ENCODE measurements at places on chromosomes 2 and 18.

DNA sequence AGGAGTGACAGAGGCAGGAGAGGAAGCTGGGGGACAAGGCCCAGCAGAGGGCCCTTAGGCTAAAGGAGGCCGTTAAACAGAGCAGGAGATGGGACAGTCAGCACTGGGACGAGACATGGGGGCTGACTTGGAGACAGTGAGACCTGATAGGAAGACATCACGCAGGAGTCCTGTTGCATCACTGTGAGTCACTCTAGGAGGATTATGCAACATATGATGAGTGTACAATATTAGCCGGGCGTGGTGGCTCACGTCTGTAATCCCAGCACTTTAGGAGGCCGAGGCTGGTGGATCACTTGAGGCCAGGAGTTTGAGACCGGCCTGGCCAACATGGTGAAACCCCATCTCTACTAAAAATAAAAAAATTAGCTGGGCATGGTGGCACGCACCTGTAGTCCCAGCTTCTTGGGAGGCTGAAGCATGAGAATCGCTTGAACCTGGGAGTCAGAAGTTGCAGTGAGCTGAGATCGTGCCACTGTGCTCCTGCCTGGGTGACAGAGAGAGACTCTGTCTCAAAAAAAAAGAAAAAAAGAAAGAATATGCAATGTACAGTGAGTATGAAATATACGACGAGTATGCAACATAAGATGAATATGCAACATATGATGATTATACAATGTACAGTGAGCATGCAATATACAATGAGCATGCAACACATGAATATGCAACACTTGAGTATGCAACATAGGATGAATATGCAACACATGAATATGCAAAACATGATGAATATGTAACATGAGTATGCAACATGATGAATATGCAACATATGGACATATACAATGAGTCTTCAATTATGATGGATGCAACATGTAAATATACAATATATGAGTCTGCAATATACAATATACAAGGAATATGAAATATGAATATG lies 83.3 kb upstream of the ID2 start:
- peak; percentile 75 for DNase-seq

DNA sequence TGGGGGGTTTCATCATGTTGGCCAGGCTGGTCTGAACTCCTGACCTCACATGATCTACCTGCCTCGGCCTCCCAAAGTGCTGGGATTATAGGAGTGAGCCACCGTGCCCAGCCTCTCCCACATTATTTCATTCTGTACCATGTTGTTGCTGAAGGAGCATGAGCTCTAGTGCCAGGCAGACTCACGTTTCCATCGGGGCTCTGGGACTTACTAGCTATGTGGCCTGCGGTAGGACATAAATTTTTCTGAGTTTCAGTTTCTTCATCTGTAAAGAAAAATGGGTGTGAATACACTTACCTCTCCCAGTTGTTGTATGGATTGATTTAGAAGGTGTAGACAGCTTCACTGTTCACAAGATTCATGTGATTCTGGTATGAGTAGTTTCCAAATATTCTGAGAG lies 30.8 kb upstream of the CCL20 start:
- DNase-seq: no peak

DNA sequence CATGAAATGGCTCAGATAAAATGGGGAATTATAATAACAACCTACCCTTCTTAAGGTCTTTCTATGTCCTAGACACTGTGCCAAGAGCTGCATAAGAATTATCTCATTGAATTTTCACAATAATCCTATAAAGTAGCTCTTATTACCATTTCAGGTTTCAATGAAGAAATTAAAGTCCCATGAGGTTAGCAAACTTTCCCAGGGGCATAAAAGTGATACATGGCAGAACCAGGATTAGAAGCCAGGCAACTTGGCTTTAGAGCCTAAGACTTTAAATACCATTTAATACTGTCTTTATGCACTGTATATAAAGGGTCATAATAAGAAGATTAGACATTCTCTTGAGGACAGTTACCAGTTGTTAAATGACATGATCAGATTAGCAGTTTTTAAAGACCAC lies 130.1 kb downstream of the GCA start:
- DNase-seq: no peak

DNA sequence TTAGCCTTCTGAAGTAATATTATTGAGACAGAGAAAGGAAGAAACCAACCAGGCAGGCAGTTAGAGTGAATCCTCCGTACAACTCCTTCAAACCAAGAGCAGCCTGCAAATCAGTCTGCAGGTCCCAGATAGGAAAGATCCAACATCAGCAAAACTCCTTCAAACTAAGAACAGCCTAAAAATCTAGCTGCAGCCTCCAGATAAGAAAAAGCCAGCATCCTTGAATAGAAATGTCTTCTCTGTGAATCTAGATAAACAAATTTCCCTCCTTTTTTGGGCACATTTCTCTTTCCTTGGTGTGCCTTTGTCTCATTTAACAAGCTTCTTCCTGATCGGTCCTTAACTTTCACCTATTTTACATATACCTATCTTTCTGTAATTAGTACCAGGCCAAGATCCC lies 1004.6 kb upstream of the TMEFF2 start:
- no peak for DNase-seq

GRCh38 chr18:35516351-35516750 lies 18.6 kb upstream of the INO80C start:
- no peak for DNase-seq

DNA sequence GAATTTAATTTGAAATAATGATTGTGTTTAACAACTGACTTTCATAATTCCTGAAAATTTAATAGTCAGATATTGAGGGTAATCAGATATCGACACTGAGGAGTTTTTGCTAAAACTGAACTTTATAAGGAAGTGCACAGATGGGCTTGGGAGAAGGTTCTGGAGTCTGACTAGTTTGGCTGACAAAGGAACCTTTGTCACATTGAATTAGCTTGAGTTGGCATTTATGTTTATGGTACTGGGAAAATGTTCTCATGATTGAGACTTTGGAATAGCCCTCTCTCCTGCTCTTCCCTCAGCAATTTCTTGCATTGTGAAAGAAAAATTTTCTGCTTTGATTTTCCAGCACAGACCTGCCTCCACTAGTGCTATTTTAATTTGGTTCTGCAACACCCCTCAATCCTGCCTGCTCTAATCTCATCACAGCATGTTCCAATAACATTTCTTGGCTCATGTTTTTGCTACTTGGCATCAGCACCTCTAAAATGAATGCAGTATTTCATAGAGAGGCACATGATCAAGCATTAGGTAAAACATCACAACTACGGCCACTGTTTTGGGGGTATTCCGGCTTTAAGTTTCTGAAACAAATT lies 133.9 kb upstream of the FSHR start:
- no peak for DNase-seq

GRCh38 chr2:49770919-49771318 lies 616.6 kb upstream of the FSHR start:
- no peak for DNase-seq

DNA sequence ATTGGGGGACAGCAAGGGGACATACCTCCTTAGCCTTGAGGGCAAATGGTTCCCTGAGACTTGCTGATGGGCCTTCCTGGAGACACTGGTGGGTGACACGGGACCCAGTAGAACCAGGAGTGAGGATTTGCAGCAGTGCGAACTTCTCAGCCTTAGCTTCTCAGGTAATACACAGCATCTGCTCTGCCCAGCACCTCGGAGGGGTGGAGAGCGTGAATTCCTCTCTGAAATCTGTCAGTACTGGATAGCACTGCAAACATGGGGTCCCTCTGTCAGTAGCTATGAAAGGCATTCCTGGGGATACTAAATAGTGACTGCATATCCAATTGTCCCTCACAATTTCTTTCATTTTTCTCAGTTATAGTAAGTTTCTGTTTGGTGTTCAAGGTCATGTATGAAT lies 151.7 kb downstream of the GBX2 start:
- DNase-seq: no peak

DNA sequence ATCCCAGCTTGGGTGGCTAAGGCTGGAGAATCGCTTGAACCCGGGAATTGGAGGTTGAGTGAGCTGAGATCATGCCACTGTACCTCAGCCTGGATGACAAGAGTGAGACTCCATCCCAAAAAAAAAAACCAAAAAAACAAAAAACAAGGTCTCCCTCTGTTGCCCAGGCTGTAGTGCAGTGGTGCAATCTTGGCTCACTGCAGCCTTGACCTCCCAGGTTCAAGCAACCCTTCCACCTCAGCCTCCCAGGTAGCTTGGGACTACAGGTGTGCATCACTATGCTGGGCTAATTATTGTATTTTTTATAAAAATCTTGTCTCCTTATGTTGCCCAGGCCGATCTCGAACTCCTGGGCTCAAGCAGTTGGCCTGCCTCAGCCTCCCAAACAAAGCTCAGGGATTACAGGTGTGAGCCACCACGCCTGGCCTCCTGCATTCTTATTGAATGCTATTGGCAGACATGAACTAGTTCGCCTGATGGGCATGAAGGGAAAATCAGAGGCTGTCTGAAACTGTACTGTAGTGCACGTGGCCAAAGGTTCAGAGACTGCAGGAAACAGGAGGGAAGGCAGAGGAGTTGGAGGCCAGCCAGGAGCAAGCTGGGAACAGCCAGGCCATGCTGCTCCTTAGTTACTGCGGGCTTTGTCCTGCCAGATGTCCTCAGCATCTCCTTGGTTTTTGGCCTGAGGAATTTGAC lies 16.0 kb upstream of the ASXL2 start:
- no peak for DNase-seq

DNA sequence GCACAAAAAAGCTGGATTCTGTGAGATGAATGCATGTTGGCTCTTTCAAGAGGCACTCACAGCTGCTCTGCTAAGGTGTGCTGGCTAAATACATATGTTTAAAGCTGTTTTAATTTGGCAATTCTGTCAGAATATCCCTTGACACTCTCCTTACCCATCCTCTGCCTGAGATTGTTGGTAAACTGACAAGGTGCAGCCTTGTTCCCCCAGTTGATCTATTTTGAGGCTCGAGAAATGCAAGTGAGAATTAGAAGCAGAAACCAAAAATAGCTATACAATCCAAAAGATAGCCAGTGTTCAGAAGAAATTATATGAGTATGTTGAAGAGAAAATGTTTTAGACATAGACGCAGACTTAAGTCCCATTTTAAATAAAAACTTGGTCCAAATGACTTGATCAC lies 971.7 kb upstream of the GYPC start:
- DNase-seq: no peak

DNA sequence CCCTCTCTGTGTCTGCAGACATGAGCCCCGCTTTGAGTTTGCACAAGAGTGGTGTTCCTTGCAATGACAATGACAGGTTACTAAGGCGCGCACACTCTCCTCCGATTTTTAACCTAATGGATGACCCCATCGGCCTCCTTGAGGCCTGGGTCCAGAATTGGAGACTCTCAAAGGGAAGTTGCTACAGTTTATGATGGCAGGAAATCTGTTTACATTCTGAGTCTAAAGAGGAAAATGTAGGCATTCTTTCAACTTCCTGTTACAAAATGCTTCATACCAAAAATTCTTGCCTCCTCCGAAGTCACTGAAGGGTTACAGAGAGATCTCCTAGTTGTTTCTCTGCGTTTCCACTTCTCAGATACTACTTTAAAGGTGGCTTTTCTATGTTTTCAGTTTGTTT lies 225.3 kb upstream of the AGAP1 start:
- DNase-seq: no peak

GRCh38 chr18:50286391-50287027 lies 983 bp downstream of the CXXC1 start:
- DNase-seq: no peak

GRCh38 chr2:76197842-76198448 lies 487.2 kb upstream of the GCFC2 start:
- DNase-seq: peak; percentile 10

- DNase-seq: no peak
Observed at GRCh38 chr18:34834897-34835296, 124.8 kb downstream of the DTNA start.

GRCh38 chr2:96175951-96176350 lies 30.7 kb upstream of the DUSP2 start:
- no peak for DNase-seq

DNA sequence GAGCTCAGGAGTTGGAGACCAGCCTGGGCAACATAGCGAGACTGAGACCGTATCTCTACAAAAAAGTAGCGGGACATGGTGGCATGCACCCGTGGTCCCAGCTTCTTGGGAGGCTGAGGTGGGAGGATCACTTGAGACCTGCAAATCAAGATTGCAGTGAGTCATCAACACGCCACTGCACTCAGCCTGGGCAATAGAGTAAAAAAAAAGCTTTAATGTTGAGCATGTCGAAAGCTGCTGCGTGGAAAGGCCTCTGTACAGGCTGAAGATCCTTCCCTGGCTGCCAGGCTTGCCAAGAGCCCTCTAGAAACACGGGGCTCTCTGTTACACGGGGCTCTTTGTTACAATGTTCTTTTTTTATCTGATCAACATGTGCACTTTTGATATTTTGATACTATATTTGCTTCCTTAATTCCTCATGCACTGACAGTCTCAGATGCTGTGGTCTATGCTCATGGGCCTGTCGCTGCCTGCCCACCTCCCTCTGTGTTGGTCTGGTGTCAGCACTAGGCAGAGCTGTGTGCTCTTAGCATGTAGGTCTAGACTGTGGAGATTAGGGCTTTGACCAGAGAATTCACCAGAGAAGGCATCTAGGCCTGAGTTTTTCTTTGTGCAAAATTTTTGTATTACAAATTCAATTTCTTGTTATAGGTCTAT lies 18.7 kb downstream of the CLK1 start:
- DNase-seq: no peak

DNA sequence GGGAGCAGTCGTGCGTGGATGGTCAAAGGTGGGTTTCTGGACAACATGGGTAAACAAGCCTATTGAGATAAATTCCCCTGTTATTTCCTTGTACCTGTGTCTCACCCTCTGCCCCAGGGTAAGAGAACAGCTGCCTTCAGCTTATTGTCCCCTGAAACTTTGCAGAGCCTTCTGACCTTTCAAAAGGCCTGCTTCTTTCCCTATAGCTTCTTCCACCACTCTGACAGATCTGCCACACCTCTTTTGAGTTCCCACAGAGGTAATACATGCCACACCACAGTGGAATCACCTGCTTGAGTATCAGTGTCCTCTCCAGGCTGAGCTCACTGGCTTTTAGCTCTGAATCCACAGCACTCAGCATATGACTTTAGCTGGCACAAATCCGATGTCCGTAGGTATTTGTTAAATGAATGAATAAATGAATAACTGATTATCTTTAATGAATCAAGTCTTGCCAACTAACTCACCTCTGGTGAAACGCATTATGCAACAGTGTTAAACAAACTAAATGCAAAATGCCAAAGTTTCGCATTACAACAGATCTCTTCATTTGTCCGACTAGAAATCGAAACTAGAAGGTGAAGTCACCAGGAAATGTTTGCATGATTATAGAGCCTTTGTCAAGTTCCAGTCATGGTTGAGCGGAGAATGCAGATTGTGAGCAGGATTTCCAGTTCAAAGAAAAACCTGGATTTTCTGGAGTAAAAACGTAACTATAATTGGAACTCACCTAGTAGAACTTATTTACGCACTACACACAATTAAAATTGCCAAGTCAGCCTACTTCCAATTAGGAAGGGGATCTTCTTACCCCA lies 16.4 kb downstream of the DYNAP start:
- no peak for DNase-seq
